ENCODE measurements at places on chromosomes 2 and 18.
A peak's percentile ranks its signal among the peaks of the same experiment; 100 is the strongest.

GRCh38 chr18:45566025-45566740 is 49.1 kb upstream of the SLC14A2 start:
- DNase-seq = no peak

GRCh38 chr2:36058076-36058475 is 297.5 kb upstream of the CRIM1 start:
- no peak for DNase-seq

- no peak for DNase-seq
Measured at GRCh38 chr2:25062511-25062917, 20.6 kb downstream of the EFR3B start.

DNA sequence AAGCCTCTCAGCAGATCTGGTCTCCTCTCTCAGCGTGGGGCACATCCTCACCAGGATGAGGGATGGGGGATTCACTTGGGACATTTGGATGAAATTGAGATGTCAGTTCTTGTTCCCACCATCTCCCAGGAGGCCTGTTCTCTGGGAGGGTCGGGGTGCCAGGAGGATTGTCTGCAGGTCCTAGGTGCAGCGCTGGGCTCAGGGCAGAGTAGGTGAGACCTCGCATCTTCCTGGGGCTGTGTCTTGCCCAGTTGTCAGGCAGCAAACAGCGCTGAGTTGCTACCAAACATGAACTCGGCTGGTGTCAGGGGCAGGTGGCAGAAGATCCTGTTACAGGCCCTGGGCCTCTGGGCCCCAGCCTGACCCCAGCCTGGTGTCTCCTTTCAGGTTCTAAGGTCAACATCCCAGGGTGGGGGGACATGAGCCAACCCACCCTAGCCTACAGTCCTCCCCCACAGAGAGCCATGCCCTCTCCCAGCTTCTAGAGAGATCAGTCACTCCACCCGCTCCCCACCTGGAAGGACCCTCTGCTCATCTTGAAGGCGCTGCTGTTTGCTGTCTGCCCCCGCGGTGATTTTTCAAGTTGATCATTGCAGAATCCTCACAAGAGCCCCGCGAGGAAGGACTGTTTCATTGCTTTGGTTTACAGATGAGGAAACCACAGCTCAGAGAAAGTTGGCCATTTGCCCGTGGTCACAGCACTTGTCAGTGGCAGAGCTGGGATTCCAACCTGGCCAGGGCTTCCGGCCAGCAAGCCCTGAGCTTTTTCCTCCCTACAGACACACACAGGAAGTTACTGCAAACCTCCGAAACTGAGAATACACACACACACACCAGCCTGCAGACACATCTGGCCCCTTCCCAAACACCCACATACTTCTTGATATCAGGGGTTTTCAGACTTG is 83.9 kb downstream of the STPG4 start:
- peak; percentile 50 for DNase-seq

- no peak for DNase-seq
Measured at GRCh38 chr2:230821261-230821990, 43.3 kb upstream of the ITM2C start.

GRCh38 chr2:134706587-134707329 is 12.0 kb downstream of the TMEM163 start:
- no peak for DNase-seq

GRCh38 chr2:74474899-74475298 is 2.4 kb upstream of the MRPL53 start:
- DNase-seq = no peak

- DNase-seq = no peak
Measured at GRCh38 chr2:240426845-240427721, 8.4 kb upstream of the GPC1 start.

GRCh38 chr2:46333912-46334311 is 36.7 kb downstream of the EPAS1 start:
- no peak for DNase-seq

GRCh38 chr2:225056330-225057073 is 14.2 kb upstream of the DOCK10 start:
- no peak for DNase-seq

DNA sequence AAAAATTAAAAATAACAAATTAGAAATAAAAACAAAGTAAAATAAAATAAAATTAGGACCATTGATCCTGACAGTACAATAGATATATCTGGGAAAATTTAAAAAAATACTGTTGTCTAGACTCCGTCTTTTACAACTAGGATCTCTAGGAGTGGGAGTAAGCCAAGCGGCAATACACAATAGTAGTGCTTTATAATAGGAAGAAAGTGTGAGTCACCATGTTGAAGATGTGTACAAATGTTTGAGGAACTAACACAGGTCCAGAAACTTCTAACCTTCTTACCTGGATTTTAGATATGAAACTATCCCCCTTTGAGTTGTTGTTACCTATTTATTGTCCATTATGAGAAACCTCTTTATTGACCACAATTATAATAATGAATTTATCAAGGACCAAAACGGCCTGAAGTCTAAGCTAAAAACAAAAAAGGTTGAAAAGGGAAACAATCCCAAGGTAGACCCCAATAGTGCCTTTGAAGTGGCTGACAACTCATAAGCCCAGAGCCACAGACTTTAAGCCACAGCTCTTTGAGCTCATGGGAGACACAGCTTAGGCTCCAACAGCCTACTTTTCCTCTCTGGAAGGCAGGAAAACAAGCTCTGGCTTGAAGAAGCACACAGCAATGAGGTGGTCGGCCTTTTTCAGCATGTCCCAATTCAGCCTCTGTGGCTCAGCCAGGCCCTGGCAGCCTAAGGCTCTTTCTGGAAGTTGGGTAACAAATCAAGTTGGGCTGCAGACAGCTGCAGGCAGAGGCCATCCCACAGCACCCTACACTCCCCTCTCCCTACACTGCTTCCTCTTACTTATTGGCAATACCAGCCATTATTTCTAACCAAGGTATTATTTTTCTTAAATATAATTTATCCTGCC is 62.9 kb downstream of the AQP4 start:
- DNase-seq = no peak

DNA sequence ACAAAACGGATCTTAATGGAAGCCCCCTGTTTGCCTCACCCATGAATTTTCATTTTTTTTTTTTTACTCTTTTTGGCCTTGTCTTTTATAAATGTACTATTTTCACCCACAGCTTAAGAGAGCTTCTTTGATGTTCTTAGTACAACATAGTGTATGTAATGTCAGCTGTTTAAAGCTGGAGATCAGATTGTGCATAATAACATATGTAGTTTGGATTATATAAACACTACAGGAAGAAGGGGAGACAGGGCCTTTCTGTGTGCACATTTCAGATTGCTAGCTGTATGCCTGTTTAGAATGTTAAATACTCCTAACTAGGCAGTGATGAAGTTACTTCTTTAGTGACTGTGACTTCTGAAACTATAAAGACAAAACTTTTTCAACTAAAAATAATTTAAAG is 2.1 kb upstream of the TANC1 start:
- DNase-seq = no peak

- no peak for DNase-seq
Measured at GRCh38 chr2:130251535-130251872, 53.3 kb upstream of the TUBA3E start.

DNA sequence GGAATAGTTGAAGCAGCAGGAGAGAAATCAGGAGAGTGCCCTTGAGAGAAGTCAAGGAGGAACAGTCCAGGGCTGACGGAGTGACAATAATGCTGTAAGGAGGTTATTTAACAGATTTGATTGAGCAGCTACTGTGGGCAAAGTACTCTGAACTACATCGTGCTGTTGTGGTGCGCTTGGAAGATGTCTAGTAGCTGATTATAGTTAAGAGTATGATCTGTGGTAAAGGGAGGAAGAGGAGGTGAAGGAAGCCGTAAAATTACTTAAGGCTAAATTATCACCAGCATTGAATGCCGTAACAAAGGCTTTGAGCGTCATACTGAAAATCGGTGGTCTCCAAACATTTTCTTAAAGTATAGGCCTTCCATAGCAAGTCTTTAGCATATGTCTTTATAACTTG is 4.5 kb downstream of the PCBP1 start:
- peak; percentile 30 for DNase-seq

GRCh38 chr18:62288665-62289008 is 36.5 kb upstream of the TNFRSF11A start:
- no peak for DNase-seq

- DNase-seq = no peak
Measured at GRCh38 chr2:240591226-240591625, 4.7 kb downstream of the CAPN10 start.

DNA sequence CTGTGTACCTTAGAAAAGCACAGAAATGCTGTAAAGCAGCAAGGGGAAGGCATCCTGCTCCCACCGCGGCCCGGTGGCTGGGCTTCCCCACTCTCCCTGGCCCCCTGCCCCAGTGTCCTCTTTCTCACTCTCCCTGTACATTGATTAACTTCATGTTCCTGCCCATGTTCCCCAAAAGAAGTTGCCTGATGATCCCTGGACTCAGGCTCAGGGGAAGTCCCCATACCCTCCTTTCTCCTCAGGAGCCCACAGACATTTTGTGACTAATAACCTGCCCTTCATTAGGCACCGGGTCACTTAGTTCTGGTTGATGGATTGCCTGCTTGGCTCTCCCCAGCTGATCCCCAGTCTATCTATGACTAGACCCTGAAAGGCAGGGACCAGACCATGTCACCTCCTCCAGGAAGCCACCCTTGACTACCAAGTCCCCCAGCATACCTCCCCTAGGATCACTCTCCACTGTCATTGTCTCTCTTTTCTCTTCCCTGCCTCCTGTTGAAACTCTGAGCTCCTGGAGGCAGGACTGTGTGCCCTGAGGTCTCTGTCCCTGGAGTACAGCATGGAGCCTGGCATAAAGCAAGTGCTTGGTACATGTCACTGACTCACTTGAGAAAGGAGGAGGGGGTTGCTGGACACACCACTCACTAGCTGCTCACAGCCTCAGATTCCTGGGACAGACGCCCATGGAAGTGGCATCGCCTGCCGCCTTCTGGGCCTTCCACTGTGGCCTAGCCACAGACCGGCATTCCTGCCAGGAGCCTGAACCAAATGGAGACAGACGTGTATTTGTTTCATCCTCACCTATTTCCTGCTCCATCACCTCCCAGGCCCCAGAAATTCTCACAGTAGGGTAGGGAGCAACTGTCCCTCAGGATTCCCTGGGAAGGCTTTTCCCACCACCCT is 13.5 kb downstream of the MALL start:
- DNase-seq = no peak

- DNase-seq = peak; percentile 36
Measured at GRCh38 chr2:117470311-117471095, 344.0 kb upstream of the DDX18 start.

GRCh38 chr18:60893355-60894097 is 439.7 kb upstream of the CDH20 start:
- no peak for DNase-seq

- no peak for DNase-seq
Measured at GRCh38 chr2:24825883-24826772, 32.9 kb downstream of the CENPO start.

DNA sequence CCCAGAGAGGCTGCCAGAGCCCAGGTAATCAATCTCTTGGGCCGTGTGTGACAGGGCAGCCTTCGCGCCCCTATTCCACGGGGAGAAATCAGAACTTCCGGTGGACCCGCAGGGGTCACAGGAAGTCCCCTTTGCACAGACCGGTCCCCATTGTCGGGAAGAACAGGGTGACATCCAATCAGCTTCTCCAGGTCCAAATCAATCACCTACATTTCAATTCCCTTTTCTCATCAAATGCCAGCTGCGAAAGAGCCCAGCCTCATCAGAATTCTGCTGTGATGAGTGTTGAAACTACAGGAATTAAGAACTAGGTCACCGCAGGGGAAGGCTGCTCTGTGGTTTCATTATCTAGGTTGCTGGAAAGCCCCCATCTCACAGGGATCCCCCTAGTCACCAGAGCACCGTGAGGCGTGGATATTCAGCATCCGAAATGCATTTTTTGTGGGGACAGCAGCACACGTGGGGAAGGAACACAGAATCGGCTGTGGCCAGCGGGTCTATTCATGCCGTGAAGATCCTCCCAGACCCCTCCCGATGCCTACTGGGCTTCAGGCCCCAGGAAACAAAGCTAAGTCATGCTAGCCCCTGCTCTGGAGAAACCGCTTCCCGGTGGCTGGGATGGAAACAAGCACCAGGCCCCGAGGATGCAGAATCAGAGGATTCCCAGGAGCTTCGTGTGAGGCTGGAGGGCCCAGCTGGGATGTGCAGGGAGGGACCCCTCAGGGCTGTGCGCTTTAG is 193.7 kb upstream of the ID2 start:
- DNase-seq = peak; percentile 24

- no peak for DNase-seq
Measured at GRCh38 chr2:189797902-189798301, 13.7 kb downstream of the PMS1 start.

- no peak for DNase-seq
Measured at GRCh38 chr2:6148882-6149281, 456.7 kb downstream of the SOX11 start.

GRCh38 chr18:805755-806110 is 6.3 kb downstream of the YES1 start:
- no peak for DNase-seq

- no peak for DNase-seq
Measured at GRCh38 chr2:54416166-54416813, 39.8 kb upstream of the SPTBN1 start.

DNA sequence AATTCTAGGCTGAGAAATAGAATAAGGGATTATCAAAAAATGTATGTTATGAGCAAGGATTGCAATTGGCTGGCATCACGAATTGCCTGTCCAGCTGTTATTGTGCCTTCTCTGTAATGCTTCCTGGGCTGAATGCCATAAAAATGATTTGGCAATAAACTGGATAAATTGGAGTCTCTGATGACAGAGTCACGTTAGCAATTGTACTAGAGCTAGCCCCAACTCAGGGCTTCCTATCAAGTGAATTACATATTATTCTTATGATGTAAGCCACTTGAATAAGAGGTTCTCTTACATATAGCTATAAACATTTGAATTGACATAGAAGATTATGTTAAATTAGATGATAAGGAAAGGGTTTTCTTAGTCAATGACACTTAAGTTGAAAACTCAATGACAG is 607.5 kb upstream of the REG3G start:
- DNase-seq = no peak

- DNase-seq = no peak
Measured at GRCh38 chr2:237229905-237230304, 144.2 kb downstream of the COPS8 start.

DNA sequence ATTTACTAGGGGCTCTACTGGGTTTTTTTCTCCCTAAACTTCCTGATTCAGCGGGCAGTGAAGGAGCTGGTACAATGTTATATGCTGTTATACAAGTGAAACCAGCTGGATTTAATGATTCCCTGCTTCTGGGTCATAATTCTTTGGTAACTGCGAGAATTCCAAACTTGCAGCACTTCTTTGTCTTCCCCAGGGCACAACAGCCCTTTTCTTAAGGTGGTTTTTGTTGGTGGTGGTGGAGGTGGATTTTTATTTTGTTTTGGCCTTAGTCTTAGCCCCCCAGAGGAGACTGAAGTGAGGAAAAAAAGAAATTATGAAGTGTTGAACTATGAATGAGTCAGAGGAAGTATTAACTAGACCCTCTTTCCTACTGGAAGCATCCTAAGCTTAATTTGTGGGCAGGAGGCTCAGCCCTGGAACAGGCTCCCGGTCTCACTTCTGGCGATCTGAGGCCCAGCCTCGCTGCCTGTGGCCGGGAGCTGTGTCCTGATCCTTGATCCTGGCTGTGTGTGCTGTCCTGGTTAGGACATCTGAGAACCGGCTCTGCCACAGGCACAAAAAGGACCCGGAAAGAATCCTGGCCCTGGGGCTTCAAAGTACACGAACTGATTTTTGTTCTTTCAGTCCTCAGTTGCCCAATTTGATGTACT is 141.9 kb downstream of the LYPD6B start:
- DNase-seq = no peak
